ENCODE measurements at places on chromosomes 11 and 22.

DNA sequence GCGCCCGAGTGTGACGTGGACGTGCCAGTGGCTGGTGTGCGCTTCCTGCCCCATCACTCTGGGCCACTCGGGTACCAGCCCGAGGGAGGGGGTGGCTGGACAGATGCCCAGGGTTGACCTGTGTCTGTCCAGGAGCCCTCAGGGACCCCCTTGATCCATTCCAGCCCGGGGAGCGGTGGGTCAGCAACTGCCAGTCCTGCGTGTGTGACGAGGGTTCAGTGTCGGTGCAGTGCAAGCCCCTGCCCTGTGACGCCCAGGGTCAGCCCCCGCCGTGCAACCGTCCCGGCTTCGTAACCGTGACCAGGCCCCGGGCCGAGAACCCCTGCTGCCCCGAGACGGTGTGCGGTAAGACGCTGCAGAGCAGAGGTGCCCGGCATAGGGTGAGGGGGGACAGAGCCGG lies 34.5 kb downstream of the MUC5B start:
- DNase-seq, result no peak

- no peak for DNase-seq
Observed at GRCh38 chr11:1732418-1733008, 17.9 kb downstream of the IFITM10 start.

- DNase-seq, result no peak
Observed at GRCh38 chr11:34787895-34788294, 128.3 kb downstream of the APIP start.

DNA sequence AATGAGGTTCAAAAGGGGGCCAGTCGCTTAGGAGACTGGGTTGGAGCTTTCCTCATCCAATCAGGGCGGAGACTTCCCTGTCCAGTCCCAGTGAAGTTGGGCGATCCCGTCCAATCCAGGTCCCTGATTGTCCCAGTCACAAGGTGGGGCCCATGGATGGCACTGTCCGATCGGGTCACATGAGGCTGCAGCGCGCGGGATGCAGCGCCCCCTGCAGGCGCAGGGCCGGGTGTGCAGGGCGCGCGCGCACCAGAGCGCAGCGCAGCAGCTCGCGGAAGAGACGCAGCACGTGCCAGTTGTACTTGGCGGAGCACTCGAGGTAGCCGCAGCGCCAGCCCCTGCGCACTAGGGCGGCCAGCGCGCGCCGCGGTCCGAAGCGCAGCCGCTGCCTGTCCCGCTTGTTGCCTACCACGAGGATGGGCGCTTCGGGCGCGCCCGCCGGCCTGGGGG lies 2.3 kb downstream of the RASL10A start:
- no peak for DNase-seq

DNA sequence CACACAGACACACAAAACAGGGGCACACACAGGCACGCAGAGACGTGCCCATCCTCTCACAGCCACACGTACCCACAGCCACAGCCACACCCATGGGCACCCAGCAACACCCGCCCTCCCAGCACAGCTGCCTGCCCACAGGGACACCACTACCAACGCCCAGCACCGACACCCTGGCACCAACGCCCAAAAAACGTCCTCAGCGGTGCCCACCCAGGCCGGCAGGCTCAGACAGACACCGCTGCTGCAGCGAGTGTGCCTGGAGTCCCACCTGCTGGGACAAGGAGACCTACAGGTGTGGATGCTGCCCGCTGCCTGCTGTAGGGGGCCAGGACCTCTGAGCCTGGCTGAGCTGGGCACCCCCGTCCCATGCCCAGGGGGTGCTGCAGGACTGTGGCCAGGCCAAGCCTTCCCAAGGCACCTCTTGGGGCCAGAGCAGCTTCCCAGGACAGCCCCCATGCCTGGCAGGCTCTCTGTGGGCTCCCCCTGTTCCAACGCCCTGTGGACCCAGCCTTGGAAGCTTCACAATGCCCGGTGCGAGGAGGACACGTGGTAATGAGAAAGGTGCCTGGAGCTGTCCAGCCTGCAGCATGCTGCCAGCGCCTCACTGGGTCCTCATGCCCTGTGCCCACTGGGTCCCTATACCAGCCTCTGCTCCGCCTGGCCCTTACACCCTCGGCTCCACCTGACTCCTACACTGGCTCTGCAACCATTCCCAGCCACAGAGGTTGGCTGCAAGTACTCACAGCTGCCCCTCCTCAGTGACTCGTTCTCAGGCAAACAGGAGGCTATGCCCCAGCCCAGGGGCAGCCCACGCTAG lies 45.8 kb upstream of the TH start:
- DNase-seq, result no peak
